NCI-H2081 (cell line): ENCODE measurements at places on chromosomes 5 and 9.

GRCh38 chr9:120902569-120903535, 23.7 kb downstream of the TRAF1 start:
- no peak for DNase-seq

- DNase-seq: no peak
Measured at GRCh38 chr9:108434036-108434435, 421.8 kb downstream of the ACTL7B start.

- DNase-seq: no peak
Measured at GRCh38 chr5:1374030-1374678, 29.3 kb upstream of the CLPTM1L start.

GRCh38 chr5:172533399-172534228, 79.3 kb upstream of the SH3PXD2B start:
- no peak for DNase-seq

- no peak for DNase-seq
Measured at GRCh38 chr9:17532461-17532860, 46.4 kb upstream of the SH3GL2 start.
